ENCODE measurements at places on chromosomes 16 and 17. TPM values are rescaled to one million over a fixed set of nuclear protein-coding genes. Genes with fewer than 3 reads are reported as not detected.

GRCh38 chr17:54992797-54993639 is 24.5 kb downstream of the STXBP4 start:
- peak; percentile 64 for DNase-seq

- no peak for DNase-seq
These were observed 246.2 kb downstream of the STX8 start for GRCh38 chr17:9329251-9329921.

- DNase-seq = no peak
These were observed 169.0 kb upstream of the NOL11 start for GRCh38 chr17:67548693-67549092.

Gene MILR1
- 2.4 TPM for total RNA-seq

DNA sequence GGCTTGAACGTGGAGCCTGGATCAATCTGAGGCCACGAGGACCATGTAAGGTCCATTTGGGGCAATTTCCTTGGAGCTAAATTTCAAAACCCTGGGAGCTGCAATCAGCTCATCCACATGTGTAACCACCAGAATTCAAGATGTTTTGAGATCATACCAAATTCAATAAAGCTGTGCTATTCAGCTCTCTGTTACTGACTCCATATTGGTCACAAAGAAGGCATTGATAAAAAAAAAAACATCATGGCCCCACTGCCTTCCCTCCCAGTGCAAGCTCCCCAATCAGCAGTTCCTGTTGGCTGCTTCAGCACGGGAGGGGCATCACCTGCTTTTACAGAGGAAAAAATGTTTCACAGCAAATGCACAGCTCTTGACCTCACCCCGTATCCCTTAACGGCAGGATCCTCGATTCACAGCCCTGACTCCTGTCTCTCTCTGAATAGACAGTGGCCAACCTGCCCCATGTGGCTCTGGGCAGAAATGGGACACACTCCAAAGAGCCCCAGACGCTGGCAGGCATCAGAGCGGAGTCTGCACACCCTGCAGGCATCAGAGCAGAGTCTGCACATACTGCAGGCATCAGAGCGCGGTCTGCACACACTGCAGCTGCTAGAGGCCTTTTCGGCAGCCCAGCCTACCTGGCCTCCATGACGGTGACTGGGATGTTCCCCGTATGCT is 37.1 kb downstream of the FANCA start:
- DNase-seq = no peak

Gene TGFB1I1
- 8.6 TPM for total RNA-seq

DNA sequence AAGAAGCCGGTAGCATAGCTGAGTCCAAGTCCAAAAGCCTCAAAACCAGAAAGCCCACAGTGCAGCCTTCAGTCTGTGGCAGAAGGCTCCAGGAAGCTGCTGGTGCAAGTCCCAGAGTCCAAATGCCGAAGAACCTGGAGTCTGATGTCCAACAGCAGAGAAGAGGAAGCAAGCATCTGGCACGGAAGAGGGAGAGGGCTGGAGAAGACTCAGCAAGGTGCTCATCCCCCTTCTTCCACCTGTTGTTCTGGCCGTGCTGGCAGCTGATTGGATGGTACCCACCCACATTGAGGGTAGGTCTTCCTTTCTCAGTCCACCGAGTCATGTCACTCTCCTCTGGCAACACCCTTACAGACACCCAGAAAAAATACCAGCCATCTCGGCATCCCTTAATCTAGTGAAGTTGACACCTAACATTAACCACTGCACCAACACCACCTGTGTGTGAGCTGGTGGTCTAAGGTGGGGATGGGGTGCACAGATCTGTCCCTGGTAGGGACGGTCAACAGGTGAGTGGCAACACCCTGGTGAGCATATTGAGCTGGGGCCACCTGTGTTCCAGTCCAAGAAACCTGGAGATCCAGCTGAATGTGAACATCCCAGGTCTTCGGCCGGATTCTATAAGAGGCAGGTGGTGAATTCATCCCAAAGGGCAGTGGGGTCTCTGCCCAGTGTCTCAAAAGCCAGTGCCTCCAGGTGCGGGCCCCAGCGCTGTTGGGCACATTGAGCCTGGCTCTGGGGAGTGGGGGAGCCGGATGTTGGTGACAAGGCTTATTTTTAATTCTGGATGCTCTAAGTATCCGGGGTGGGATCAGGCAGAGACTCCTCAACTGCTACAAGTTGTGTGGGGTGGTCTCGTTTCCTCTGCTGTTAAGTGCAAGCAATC is 9.8 kb downstream of the MIEF2 start:
- DNase-seq = no peak

DNA sequence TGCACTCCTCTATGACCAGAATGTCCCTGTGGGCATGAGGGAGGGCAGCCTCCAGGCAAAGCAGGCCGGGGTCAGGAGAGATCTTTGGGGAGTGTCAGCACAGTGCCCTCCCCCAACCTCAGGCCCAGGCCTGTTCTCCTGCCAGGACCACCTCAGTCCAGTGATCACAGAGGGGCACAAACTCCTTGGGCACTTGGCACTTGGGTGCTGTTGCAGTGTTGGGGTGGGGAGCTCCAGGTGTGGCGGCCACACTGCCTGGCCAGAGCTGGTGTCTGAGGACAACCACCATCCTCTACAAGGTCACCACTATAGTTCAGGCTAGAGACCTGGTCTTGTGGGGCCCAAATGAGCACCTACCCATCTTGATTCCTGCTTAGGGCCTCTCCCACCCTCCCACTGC is 37.2 kb downstream of the SMPD3 start:
- no peak for DNase-seq

DNA sequence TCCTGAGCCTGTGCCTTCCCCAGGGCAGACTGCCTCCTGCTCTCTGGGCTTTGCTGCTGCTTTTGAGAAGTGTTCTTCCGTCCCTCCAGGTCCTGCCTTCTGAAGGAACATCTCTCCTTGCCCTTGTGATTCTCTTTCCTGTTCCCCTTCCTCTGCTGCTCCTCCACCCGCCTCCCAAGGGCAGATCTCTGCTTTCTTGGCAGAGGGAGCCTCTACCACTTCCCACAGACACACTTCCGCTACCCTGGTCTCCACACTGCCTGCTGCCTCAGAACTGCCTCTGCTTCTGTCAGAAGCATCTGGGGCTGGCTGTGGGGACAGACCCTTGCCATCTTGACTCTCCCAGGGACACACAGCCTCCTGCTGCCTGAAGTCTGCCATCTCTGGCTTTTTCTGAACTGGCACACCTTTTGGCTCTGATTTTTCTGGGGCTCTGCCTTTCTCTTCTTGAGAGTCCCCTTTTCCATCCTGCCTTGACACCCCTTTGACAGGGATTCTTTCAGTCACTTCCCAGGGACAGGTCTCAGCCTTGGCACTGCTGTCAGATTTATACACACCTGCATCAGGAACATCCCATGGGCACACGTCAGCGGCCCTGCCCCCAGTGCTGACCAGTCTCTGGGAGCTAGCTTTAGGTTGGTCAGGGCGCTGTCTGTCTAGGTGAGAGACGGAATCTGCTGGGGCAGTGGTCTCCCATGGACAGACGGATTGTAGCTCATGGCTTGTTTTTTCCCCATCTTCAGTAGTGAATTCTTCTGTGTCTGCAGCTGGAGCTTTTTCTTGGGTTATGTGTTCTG is 16.6 kb downstream of the GPR179 start:
- DNase-seq = no peak

DNA sequence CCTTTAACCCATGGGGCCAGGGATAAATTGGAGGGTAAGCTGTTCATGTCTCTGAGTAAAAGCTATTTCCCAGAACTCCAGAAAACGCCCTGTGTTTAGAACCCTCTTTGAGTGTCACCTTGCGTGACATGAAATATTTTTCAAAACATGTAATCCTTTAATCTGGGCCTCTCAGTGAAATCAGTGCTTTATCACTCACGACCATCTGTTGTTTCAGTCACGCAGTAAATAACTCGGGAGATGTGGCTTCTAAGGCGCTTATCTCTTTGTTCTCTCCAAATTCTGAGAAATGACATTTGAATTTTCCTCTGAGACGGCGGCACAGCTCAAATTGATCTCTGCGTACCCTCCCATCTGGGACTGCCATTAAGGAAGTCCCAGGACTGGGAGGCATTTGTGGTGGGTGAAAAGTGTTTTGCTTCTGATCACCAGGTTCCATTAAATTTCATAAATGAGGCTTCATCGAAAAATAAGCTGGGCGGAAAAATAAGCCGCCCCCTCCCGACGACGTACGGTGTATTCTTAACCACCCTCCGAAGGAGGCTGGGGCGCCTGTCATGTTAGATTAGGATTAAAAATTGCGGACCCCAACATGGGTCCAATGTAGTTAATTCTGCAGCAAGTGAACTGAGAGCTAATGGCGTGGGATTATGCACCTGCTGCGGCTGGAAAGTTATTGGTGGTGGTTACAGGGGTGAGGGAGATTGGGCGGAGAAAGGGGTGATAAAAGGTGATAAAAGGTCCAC is 12.7 kb downstream of the WFDC1 start:
- DNase-seq = no peak

GRCh38 chr17:76009447-76009846 is 8.8 kb downstream of the CDK3 start:
- DNase-seq = no peak

DNA sequence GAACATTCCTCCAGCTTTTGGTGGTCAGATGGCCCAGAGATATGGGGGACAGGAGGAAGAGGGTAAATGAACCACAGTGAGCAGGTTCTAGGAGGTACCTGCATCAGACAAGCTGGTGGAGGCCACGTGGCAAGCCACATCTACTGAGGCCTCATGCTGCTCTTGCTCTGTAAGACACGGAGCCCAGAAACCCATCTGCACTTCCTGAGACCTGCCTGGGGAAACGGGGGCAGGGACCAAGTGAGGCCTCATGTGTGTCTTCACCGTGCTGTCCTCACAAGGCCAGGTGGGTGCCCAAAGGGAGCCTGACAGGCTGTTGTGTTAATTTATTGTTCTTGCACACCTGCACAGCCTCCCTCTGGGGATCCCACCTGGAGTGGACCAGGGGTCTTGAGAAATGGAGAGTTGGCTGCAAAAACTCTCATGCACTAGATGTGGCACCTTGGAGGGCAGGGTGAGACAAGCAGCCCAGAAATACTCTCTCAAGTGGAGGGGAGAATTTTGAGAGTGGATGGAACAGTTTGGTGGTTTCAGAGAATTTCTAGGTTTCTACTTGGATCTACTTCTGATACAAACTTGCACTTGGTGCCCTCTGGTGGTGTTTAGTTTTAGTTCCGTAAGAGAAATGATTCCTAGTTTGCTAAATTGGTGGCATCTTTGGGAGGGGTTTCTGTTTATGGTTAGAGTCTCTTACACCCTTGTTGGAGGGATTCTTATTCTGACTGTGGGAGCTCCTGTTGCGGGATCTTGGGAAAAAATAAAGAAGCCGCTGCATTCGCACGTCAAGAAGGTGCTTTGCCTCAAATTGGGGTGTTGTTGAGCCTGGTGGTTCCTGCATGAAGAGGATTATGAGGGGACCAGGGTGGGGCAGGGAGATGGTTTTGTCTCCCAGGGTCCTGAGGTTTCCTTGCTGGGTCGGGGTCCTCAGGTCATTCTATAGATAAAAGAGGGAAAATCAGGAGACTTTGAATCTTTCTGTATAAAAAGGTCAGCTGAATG is 47.5 kb downstream of the SLC6A2 start:
- DNase-seq = peak; percentile 40

GRCh38 chr17:3534881-3535252 is 22.7 kb downstream of the TRPV3 start:
- peak; percentile 21 for DNase-seq

- DNase-seq = no peak
These were observed 61.4 kb downstream of the NXN start for GRCh38 chr17:917941-918740.

Gene CFAP119
- 2.2 TPM for total RNA-seq

Gene SPATA32
- total RNA-seq = not detected
